ENCODE measurements at places on chromosomes 7 and 10.

DNA sequence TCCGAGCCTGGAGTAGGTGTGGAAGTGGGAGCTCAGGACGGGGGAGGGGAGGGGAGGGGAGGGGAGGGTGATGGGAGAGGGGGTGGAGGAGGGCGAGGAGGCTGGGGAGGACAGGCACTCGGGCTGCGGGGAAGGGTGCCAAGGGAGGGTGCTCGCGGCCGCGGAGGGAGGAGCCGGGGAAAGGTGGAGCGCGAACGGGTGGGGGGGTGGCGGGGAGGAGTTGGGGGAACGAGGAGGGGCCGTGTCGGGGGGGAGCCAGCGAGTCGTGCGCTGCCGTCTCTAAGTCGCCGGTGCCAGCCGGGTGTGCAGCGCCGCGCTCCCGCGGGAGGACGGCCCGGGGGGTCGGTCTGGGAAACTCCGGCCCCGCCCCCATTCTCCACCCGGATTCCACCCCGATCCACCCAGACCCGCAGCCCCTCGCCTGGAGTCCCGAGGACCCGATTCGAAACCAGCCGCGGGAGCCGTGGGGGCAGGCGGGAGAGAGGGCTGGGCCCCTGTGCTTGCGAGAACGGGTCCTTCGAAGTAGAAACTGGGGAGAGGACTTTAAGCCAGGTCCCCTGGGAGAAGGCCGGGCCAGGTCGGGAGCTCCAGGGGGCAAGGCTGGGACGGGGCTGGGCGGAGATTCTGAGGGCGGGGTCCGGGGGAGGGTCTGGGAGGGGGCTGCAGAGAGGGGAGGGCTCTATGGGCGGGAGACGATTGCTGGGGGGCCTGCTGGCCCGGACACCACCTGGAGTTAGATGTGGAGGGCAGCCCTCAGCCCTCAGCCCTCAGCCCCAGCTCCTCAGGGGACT lies at the start of gene ZNF467:
ZNF467 (minus strand) TSS at position 143 of the 791 bp plus-strand sequence. CDS start 2,556 bp downstream, outside the sequence.
- DNase-seq: no peak

DNA sequence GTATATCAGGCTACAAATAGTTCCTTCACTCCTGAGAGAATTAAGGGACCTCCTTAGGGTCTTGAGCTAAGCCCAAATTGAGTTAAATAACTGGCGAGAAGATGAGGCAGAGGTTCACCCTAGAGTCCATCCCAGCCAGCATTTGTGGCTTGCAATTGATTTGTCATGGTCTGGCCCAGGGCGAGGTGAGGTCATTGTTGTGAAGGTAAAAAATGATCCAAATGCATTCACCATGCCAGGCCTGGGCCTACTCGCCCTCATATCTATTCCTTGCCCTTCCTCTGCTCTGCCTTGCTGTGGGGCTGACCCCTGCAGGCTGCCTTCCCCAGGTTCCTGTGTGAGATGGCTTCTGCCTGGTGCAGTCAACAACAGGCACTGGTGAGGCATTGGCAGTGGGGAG lies 207.2 kb downstream of the ZNF365 start:
- no peak for DNase-seq

GRCh38 chr10:50501924-50502452 lies 121.8 kb downstream of the SGMS1 start:
- DNase-seq: no peak

DNA sequence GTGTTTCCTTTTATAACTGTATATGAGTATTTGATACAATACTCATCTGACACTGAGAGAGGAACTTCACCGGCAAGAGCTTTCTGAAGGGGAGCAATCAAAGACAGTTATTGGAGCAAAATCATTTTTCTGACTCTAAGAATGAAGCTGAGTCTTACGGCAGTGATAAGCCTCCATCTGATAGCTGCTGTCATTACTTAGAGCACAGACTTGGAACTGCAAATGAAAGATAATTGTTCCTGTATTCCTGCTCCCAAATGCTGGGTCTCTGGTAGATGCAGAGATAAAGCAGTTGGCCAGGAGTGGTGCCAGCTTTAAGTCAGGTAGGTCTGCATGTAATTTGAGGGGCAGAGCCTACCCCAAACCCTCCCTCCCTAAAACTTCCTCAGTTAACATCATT lies 2.3 kb upstream of the PALS2 start:
- DNase-seq: no peak

DNA sequence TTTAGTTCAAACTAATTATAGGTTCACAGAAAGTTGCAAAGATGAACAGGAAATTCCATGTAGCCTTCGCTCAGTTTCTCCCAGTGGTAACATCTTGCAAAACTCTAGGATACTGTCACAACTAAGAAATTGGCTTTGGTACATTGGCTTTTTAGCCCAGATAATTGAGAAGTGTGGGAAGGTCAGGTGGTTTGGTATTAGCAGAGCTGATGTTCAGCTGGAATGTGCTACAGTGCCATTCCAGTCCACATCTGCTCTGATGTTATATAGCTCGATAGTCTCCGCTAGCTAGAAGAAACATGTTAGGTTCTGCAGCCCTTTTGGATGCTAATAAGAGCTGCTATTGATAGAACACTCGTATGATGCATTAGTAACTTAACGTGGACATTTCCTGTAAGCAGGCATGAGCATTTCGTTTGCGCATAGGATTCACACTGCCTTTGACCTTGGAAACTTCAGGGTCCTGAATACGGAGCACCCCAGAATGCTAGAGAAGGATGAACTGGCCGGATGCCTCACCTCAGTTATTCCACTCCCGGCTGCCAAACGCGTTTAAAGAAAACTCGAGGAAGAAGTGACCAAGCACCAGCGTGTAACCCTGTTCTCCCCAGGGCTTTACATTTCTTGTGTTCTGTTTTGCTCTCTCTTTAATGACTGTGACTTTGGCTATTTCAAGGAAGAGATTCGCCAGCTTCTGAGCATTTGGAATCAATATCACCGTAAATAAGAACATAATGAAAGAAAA lies 271.4 kb downstream of the GALNT17 start:
- no peak for DNase-seq

GRCh38 chr10:132360766-132361447 lies 28.9 kb downstream of the LRRC27 start:
- no peak for DNase-seq

DNA sequence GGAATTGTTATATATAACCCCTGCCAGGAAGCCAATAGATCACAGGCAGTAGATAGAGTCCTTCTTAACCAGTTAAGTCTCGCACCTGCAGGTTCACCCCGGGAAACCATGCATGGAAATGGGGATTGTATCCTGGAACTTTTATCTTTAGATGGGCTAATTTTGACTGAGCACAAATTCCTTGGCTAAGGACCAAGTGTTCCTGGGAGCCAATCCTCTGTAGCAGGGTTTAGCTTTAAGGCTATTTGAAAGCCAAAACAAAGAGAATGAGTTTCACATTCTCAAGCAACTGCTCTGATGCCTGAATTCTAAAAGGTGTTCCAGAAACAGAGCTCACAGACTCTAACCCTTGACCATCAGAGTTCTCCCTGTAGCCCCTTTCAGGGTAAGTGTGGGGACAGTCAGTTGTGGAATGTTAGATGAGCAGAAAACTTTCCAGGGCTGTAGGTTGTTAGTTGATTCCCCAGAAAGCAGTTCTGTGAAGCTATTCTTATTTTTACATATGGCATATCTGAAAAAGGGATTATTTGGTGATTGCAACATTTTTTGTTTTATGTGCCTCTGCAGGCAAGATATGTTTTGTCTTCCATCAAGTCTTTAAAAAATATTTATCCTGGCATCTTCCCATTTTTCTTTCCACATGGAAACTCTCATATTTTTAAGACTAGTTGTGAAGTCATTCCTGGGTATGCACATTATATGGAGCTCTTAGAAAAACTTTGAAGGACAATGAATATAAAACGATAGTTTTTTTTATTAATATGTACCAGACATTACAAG lies 16.2 kb upstream of the NPVF start:
- no peak for DNase-seq

GRCh38 chr7:151371266-151371665 lies 29.7 kb downstream of the NUB1 start:
- DNase-seq: no peak

- DNase-seq: no peak
These were observed 3.8 kb downstream of the REPIN1 start for GRCh38 chr7:150372271-150373048.

GRCh38 chr10:11443468-11444154 lies 167.8 kb downstream of the USP6NL start:
- no peak for DNase-seq

- DNase-seq: no peak
These were observed 507.8 kb downstream of the DNAJB6 start for GRCh38 chr7:157844611-157845010.

DNA sequence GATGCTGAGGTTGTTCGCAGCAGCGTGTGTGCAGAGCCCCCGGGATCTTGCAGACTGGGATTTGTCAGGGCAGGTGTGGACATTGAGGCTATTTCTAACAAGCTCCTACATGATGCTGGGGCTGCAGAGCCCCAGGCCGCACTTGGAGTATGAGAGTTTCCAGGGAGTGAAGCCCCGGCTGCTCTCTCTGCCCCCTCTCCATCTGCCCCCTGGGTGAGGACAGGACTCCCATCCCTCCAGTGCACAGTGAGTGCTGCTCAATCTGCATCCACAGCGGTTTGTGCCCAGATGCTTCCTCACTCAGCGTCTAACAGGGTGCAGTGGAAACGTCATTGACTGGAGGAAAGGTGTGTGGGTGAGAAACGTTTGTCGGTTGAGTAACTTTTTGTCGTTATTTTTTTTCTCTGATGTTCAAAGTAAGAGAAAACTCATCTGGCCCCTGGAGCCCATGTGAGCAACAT lies 25.3 kb downstream of the IL2RA start:
- no peak for DNase-seq

DNA sequence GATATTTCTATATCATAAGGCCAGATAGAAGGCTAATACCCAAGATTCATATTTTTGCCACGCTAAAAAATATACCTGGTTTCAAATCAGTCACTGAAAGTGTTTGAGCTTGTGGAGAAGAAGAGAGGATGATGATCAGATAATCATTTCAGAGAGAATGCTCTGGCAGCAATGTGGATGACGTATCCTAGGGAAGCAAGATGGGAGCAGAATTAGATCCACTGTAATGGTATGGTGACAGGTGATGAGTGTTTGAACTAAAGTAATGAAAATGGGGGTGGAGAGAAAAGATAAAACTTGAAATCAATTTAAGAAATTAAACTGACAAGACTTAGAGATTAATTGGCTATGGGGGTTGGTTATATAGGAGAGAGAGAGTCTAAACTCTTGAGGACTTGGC lies 42.7 kb upstream of the TMEM196 start:
- DNase-seq: no peak

- DNase-seq: no peak
These were observed 30.3 kb upstream of the KBTBD2 start for GRCh38 chr7:32921896-32922295.

DNA sequence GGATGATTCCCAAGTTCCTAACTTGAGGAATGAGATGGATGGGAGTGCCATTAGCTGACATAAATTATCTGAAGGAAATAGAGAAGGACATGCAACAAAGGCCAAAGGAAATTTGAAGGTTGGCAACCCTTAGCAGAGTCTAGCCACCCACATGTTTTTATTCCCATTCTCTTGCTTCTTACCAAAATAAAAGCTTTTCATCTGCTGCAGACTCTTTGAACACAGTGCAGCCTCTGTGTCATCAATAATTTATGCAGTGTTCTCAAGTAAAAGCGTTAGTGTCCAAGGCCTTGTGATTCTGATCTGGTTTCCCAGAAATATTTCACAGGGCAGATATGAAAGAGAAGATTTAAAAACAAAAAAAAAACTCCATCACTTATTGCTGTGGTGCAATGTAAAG lies 98.5 kb downstream of the ST7 start:
- DNase-seq: no peak

- DNase-seq: no peak
These were observed 164.6 kb downstream of the PTPRN2 start for GRCh38 chr7:158422887-158423560.

- no peak for DNase-seq
These were observed 12.8 kb upstream of the NOBOX start for GRCh38 chr7:144416341-144416740.

DNA sequence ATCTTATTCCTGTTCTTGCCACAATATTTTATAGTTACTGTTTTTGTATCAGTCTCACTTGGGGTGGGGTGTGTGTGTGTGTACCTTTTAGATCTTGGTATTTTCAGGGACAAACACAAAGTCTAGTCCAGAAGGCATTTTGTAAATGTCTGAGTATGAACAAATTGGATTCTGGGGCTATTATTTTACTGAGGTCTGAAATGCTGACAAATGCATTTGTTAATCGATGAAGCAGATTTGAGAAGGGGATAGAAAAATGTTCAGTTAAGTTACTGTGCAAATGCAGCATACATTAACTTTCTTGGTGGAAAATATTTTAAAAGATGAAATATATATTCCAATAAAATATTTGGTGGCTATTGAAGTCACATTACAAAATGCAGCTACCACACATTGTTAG lies 267.4 kb downstream of the EXOC4 start:
- no peak for DNase-seq

- DNase-seq: no peak
These were observed 13.9 kb downstream of the SND1 start for GRCh38 chr7:127665922-127666321.

DNA sequence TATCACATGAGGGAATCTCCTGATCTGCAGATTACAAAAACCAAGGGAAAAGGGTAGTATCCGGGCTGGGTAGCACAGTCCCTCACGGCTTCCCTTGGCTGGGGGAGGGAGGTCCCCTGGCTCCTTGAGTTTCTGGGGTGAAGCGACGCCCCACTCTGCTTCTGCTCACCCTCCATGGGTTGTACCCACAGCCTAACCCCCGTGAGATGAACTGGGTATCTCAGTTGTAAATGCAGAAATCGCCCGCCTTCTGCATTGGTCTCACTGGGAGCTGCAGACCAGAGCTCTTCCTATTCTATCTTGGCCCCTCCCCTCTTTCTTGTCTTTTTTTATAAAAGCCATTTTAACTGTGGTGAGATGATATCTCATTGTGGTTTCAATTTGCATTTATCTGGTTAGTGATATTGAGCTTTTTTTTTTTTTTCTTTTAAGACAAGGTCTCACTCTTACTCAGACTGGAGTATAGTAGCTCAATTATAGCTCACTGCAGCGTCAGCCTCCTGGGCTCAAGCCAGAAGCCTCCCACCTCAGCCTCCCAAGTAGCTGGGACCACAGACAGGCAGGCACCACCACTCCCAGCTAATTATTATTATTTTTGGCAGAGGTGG lies 87.8 kb downstream of the ABCC2 start:
- no peak for DNase-seq

GRCh38 chr10:44651834-44652233 lies 259.3 kb upstream of the TMEM72 start:
- no peak for DNase-seq

DNA sequence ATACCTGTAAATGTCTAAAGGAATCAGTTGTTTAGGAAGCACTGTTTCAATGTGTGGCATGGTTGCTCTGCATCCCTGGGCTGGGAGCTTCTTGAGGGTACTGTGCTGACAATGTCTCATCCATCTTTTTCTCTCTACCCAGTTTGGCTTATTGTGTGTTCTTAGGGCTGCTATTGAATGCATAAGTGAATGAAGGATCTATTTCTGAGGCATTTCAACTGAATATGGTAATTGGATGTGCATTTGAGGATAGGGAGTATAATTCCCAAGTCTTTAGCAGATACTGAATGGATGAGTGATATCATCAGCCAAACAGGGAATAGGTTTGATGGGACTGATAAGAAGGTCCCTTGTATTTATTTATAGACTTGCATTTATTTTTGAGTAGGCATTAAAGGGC lies 64.1 kb downstream of the ANLN start:
- no peak for DNase-seq

Measured in astrocyte of the cerebellum (primary cell).